Activated CD8-positive, alpha-beta memory T cell treated with anti-CD3 and anti-CD28 coated beads for 36 hours (primary cell): ENCODE measurements at places on chromosomes 2 and 18. TPM values are rescaled to one million over a fixed set of nuclear protein-coding genes. Genes with fewer than 3 reads are reported as not detected.

The PLA2R1 gene
- not detected for total RNA-seq

The GALNT5 gene
- not detected for total RNA-seq

The ANKRD53 gene
- total RNA-seq, result not detected

The CNGA3 gene
- total RNA-seq, result not detected

The ZNF2 gene
- 5.0 TPM for total RNA-seq

The L3MBTL4 gene
- total RNA-seq, result 0.13 TPM

The ZSWIM2 gene
- total RNA-seq, result not detected

The TMEM37 gene
- total RNA-seq, result not detected

The MPP4 gene
- total RNA-seq, result not detected

The LRATD1 gene
- not detected for total RNA-seq

The CYP26B1 gene
- total RNA-seq, result not detected

The RIT2 gene
- total RNA-seq, result not detected

The SOWAHC gene
- total RNA-seq, result 0.19 TPM

The RETSAT gene
- total RNA-seq, result 34.0 TPM

The ZAP70 gene
- total RNA-seq, result 201 TPM

The C2orf81 gene
- 3.1 TPM for total RNA-seq

The AKAIN1 gene
- total RNA-seq, result not detected

The IFIH1 gene
- total RNA-seq, result 15.8 TPM

The CDH2 gene
- 0.17 TPM for total RNA-seq
